Pancreas (tissue), 10 donors: ENCODE measurements at places on chromosomes 5 and 9. TPM values are rescaled to one million over a fixed set of nuclear protein-coding genes. Genes with fewer than 3 reads are reported as not detected.
A peak's percentile ranks its signal among the peaks of the same experiment; 100 is the strongest.

DNA sequence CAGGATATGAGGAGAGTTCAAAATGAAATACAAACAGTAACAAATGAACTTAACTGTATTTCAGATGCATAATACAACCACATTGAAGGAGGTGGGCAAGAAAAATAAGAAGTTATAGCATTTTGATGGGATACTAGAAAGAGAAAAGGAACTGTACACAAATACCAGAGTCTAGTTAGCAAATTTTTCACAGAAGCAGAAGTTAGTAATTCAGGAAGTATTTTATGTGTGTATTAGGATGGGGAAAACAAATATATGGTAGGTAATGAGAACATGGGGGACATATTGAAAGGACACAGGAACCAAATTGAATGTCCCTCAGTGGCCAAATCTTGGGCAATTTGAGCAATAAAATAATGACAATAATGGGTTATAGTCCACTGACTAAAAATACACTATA lies 18.4 kb downstream of the GM2A start:
- DNase-seq, result no peak

GRCh38 chr5:139631520-139632165 lies 16.5 kb upstream of the CXXC5 start:
- DNase-seq, result no peak

- no peak for DNase-seq
Observed at GRCh38 chr5:111119856-111120255, 27.7 kb downstream of the WDR36 start.

DNA sequence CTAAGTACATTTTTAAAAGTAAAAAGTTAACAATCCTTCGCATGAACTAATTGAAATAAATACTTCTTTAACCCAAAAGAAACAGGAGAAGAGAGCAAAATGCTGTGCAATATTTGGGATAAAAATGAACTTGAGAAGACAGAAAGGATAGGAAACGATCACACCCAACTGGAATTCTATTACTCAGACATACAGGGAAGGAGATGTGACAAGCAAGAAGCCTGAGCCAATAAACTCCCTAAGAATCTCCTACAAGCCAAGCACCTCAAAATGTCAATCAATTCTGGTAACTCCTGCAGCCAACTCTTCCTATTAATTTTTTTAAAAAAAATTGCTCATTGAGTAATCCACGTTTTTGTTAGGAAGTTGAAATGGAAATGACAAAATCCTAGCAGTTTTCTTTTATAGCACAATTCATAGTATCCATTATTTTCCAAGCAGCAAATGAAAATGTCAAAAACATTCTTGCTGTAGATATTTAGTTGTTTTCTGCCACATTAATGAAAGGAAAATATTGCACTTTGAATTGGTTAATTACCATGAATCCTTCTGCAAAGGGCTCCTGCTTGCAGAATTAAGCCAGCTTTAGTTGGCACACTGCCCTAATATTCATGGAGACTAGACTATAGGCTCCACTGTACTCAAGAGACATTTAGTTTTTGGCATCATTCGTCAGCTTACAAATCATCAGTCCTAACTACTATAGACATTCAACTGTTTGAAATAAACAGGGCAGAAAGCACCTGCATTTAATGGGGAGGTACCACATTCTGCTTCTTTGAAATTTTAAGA lies 89.0 kb downstream of the RFX3 start:
- DNase-seq, result no peak

The BTNL3 gene
- total RNA-seq, result not detected

DNA sequence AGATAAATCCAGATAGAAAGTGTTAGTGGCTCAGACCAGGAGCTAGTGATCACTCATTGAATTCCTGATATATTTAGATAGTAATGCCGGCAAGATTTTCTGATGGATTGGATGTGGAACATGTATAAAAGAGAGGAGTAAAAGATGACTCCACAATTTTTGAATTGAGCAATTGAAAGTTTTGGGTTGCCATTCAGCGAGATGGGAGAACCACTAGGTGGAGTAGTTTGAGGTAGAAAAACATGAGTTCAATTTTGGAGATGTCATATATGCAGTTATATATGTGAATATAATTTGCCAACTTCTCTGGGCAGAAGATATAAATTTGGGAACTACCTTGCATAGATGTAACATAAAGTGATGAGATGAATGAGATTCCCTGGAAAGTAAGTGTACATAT lies 502.5 kb upstream of the SEMA6A start:
- DNase-seq, result no peak

GRCh38 chr5:33720176-33720575 lies 171.6 kb downstream of the ADAMTS12 start:
- DNase-seq, result no peak

The RNF14 gene
- total RNA-seq, result 15.4 TPM

GRCh38 chr5:77882670-77883257 lies 106.6 kb upstream of the TBCA start:
- no peak for DNase-seq

DNA sequence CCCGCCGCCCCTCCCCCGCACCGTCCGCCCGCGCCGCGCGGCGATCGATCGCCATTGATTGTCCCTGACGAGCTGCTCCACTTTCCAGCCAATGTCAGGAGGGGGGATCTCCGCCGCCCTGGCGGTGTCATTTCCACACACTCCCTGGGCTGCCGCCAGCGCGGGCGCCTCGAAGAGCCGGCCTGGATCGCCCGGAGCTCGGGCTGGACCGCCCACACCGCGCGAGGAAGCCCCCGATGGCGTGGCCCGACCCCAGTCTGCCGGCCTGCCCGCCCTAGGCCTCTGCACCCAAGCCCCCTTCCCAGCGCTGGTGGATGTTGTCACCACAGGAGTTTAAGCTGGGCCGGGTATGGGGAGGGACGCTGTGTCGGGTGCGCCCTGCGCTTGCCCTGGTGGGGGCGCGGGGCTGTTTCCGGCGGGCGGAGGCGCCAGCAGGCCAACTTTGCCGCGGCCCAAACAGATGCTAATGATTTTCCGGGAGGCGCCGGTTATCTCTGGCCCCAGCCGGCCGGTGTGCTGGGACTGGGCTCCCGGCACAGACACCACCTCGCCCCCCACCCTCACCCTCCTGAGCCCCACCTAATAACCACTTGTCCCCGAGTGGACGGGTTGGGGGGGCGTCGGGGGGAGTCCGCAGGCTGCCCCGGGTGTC lies 10.6 kb upstream of the CXXC5 start:
- peak; percentile 97 for DNase-seq

The GHR gene
- total RNA-seq, result 1.5 TPM

DNA sequence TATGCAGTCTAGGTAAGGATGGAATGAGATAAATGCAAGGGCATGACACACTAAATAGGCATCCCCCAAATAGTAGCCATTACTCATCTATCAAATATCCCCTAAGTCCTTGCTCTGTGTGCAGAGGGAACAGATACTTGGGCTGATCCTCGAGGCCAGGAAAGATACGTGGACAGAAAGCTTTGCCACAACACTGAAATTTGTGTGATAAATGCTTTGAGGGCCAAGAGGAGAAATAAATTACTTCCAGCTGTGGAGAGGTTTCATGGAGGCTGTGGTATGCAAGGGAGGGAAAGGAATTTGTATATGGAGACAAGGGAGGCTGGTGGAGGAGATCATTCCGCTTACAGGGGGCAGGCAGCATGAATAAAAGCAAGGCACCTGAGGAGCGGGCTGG lies 18.5 kb downstream of the ATOX1 start:
- no peak for DNase-seq

- DNase-seq, result no peak
Observed at GRCh38 chr5:137791387-137791786, 37.2 kb upstream of the HNRNPA0 start.

DNA sequence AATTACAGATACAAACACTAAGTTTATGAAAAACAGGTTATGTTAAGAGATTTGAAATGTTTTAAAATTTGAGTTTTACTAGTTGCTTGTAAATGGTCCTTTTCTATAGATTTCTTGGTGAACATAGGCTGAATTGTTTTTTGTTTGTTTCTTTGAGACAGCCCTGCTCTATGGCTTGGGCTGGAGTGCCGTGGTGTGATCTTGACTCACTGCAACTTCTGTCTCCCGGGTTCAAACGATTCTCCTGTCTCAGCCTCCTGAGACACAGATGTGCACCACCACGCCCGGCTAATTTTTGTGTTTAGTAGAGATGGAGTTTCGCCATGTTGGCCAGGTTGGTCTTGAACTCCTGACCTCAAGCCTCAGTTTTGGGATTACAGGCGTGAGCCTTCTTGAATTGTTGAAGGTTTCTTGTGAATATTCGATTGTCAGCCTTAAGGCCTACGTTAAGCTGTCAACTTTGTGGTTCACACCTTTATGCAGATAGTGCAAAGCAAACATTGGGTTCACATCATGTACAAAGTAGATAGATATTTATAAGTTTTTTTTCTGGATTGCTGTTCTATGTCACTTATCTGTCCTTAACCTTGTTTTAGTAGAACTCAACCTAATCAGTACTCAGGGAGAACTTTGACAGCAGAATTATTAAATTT lies 26.2 kb downstream of the UHRF2 start:
- no peak for DNase-seq

DNA sequence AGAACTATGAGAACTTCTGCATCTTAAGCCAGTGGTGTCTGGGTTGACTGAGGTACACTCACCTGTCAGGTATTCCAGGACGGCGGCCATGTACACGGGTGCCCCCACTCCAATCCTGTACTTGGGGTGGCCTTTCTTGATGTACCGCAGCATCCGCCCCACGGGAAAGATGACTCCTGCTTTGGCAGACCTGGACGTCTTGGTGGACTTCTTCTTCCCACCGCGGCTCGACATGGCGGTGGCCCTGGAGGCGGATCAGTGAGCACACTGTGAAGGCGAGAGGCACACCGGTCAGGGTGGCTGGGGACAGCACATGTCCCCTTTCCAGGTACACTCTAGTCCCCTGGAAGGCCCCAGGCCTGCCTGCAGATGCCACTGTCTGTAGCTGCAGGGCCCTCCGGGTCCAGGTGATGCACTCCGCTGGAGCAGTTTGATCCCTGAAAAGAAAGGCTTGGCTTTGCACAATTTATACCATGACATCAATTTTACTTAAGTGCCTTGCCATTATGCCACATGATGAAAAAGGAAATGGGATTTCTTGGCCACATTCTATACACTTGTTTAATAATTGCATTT lies 10.1 kb downstream of the MACROH2A1 start:
- DNase-seq, result no peak

The GMCL2 gene
- not detected for total RNA-seq

The ENHO gene
- total RNA-seq, result 0.47 TPM

- DNase-seq, result no peak
Observed at GRCh38 chr5:107389775-107390148, 281.0 kb downstream of the EFNA5 start.

- DNase-seq, result no peak
Observed at GRCh38 chr5:172765766-172766286, 5.2 kb downstream of the DUSP1 start.

DNA sequence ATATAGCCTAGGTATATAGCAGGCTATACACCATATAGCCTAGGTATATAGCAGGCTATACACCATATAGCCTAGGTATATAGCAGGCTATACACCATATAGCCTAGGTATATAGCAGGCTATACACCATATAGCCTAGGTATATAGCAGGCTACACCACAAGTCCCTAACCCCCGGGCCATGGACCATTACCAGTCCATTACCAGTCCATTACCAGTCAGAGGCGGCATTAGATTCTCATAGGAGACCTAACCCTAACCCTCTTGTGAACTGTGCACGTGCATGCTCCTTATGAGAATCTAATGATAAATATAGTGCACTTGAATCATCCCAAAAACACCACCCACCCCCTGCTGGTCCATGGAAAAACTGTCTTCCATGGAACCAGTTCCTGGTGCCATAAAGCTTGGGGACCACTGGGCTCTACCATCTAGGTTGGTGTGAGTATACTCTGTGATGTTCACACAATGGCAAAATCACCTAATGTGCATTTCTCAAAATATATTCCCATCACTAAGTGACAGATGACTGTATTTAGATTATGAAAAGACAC lies 4.7 kb downstream of the PLIN2 start:
- no peak for DNase-seq

DNA sequence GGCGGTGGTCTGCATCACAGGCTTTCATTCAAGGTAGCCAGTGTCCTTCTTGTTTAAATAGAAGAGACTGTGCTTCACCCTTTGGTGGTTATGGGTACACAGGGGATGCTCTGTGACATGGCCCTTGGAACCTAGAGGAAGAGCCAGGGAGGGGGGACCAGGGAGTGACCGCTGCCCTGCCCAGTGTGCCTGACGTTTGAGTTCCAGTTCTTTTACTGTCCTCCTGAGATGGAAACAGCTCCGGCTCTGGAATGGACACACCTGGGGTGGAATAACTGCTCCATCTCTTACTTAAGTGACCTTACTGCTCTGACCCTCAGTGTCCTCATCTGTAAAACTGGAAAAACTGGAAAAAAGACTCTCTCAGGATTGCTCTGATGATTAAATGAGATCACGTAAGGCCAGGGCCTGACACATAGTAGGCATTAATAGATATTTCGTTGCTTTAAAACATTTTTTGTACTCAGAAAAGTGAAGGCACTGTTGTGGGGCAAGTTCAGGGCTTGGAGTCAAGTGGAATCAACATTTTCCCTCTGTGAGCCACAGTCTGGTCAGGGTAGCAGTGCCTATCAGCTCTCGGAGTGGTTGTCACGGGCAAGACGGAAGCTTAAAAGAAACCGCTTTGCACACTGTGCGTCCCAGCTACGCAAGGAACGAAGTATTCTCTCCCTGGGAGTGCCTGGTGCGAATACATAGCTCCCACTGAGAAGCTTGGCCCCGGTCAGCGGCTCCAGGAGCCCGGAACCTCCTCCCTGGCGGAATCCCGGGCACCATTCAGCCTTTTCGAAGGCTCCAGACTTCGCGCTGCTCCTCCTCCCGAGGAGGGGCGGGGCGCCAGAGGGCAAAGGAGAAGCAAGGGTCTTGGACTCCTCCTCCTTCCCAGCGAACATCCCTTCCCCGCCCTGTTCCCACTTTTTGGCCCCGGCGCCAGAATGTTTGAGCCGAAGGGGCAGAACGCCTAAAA lies 5.8 kb downstream of the POU4F3 start:
- peak; percentile 15 for DNase-seq

DNA sequence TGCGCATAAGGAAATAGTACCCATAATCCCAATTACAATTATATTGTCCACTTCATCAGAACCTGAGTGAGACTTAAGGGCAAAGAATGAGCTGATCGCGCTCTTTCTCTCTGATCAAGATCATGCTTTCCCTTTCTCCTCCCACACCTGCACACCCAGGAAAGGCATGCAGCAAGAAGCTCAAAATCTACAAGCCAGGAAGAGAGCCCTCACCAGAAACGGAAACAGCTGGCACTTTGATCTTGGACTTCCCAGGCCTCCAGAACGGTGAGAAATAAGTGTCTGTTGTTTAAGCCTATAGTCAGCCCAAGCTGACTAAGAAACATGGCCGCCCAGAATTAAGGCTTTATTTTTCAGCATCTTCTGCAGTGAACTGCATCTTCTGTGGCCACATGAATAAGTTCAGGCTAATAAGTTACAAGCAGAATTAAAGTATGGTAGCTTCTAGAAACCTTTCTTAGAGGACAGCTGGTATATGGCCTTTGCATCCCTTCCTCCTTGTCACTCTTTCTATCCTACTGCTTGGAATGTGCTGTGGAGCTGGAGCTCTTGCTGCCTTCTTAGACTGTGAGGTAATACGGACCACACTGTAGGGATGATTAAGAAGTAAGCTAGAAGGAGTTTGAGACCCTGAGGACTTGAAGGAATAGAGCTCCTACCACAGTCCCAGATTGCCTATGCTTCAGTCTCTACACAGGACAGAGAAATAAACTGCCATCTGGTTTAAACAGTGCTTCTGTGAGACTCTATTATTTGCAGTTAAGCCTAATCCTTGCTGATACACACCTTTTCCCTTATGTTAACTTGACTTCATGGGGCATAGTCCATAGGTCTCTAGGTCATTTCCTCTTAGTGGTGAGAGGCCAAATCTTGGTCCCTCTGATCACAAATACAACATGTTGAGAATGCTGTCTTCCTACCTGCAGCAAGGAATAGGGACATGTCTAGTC lies 17.2 kb downstream of the OR2S2 start:
- DNase-seq, result no peak
